ENCODE measurements at places on chromosomes 5 and 9.

DNA sequence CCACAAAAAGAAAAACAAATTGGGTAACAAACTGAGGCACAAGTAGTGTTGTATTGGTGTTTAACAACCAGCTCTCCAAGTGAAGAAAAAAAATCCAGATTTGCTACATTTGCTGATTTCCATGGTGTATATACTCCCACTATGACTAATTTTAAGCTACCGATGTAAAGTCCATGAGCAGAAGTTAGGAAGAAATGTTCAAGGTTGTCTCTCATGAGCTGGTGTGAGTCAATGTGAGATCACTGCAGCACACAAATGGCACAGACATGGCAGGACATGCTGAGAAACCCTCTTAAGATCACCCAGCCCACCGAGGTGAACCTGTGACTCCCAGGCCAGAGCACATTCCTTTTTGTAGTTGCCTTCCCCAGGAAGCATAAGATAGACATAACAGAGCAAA lies 36.2 kb downstream of the SLC44A1 start:
- no peak for DNase-seq

DNA sequence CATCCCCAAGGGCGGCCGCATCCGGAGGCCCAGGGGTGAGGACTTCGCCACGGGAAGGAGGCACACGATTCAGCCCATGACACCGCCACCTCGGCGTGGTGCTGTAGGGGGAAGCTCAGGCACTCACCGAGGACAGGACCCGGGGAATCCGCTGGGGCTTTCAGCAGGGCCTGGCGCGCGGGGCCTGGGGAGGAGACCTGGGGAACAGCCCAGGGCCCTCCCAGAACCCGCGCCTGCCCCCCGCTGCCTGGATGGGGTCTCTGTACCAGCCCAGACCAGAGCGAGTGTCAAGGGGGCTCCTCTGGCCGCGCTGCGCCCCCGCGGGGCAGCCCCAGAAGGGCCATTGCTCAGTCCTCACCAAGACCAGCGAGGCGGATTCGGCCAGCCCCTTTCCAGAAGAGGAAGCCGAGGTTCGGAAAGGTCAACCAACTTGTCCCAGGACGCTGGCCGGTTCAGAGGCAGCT lies 12.8 kb downstream of the COL23A1 start:
- no peak for DNase-seq

DNA sequence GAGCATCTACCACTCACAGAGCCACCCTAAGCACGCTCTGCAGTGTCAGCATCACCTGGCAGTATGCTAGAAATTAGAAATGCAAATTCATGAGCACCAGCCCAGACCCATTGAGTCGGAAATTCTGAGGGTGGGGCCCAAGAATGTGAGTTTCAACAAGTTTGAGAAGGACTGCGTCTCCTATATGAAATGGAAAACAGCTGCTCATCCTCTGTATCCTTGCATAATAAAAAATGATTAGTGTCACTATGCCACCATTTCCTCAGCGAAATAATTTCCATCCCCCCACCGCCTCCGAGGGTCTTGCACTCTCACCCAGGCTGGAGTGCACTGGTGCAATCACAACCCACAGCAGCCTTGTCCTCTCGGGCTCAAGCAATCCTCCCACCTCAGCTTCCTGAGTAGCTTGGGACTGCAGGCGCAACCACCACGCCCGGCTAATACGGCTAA lies 1.3 kb upstream of the IQGAP2 start:
- DNase-seq = no peak

DNA sequence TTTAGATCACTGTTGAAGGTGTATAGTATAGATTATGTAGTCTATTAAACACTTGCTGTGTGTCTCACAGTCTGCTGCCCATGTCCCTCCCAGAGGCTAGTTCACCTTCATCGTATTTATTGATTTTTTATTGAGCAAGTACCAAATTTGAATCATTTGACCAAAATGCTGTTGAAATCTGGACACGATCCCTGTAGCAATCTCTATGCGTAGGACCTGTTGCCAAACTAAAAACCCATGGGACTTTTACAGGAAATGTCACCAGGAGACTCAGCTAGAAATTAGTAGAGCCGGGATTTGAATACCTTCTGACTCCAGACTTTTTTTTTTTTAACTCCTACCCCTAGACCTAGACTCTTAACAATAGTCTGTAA lies 17.5 kb downstream of the SLC31A1 start:
- DNase-seq = no peak

- no peak for DNase-seq
These were observed 20.7 kb downstream of the BRD3 start for GRCh38 chr9:134046894-134047681.

DNA sequence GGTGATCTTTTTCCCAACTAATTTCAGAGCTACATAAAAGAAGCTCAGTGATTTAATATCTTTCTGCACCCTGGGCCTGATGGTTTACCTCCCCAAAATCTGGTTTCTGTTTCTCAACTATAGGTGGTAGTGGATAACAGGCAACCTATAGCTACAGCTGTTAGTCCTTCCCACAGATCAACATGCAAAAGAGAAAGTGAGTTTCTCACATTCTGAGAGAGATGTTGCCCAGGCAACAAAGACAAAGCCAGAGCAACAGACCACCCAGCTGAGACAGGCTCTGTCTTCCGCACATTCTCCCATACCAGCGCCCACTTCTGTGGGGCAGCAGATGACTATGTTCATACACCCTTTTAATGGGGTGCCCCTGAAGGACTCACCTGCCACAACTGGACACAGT lies 40.7 kb upstream of the PPP2R2B start:
- DNase-seq = no peak

GRCh38 chr5:997001-997474 lies 11.6 kb upstream of the NKD2 start:
- no peak for DNase-seq

GRCh38 chr5:73630765-73631164 lies 4.8 kb downstream of the ARHGEF28 start:
- DNase-seq = no peak

- no peak for DNase-seq
These were observed 16.4 kb downstream of the C5orf63 start for GRCh38 chr5:127056896-127057295.

DNA sequence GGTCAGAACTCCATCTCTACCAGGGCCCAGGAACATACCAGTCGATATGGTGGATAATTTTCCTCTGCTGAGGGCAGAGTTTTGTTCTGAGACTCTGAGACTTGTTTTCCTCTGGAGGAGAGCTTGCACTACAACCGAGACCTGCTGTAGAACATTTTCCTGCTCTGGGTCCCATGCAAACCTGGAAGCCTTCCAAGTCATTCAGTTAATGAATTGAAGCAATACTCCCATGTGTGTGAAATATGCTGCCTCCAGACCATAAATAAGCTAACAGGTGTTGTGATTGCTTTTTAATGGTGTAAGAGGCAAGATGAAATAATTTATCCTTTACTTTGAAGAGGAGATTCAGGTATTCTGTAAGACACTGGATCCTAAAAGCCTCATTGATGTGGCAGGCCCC lies 372.8 kb downstream of the TMEM167A start:
- DNase-seq = no peak

GRCh38 chr5:153399595-153399994 lies 90.9 kb upstream of the GRIA1 start:
- DNase-seq = no peak

- no peak for DNase-seq
These were observed 33.2 kb downstream of the IDNK start for GRCh38 chr9:83656032-83656680.

DNA sequence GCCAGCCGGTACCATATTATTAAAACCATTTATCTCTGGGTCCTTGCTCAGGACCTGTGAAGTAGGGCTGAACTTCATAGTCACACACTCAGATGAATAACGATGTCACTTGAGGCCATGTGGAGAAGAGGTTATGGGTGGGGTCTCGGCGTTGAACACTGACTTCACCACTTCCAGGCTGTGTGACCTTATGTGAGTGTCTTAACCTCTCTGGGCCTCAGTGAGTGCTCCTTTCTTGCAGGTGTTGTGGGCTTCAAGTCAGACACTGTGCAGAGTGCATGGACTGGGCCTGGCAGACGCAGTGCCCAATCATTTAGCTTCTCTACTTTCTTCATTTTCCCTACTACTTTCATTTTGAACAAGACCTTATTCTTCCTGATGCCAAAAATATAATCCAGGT lies 278.8 kb downstream of the PBX3 start:
- DNase-seq = no peak
